ENCODE measurements at places on chromosomes 1 and 21.

- DNase-seq = no peak
These were observed 574.1 kb downstream of the LMO4 start for GRCh38 chr1:87902830-87903229.

DNA sequence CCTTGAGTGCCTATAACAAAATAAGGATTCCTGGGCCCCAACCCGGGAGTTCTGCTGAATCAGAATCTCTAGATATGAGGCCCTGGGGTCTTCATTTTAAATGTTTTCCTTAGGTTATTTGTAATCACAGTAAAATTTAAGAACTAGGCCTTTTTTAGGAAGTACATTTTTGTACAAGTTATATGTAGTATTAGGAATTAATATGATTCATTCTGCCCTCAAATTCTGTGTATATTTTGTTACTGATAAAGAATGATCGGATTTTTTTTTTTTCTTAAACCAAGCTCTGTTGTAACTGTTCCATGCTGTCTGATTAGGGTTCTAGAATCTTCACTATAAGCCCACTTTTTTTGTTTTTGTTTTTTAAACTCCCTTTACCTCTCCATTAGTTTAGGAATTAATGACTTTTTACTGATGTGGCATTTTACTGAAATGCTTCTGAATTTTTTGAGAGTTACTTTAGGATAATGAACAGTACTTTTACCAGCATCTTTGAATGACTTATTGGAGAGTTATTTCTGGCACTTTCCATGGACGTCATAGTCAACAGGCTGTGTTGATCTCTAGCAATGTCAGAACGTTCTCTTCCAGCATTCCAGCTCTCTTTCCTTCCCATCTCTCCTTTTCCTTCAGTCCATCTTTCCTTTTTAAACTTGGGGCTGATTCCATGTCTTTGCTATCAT, 48.3 kb downstream of the CLIC4 start:
- DNase-seq = no peak

- no peak for DNase-seq
These were observed 3.6 kb upstream of the PKN2 start for GRCh38 chr1:88680471-88680870.

DNA sequence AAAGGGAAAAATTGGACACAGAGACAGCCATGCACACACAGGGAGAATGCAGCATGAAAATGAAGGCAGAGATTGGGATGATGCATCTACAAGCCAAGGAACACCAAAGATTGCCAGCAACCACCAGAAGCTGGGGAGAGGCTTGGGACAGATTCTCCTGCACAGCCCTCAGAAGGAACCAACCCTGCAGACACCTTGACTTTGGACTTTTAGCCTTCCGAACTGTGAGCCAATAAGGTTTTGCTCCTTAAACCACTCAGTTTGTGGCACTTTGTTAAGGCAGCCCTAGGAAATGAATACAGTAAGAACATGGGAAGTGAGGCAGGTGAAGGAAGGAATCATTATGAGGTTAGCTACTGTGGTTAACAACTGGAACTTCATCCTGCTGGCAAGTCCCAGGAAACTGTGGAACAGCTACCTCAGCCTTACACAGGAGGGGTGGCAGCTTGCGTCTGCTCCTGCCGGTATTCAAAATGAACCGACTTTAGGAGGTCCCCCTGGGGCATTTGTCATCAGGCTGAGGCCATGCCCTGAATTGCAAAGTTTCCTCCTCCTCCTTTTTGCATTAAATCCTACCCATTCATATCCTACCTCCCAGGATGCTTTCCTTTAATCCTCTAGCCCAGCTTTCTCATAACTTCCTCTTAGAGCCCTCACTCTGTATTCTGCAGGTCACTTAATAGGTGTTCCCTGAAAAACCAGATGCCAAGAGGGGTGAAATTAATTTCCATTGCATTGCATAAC, 15.4 kb downstream of the CD247 start:
- DNase-seq = peak; percentile 45

- no peak for DNase-seq
These were observed 126.9 kb downstream of the COQ8A start for GRCh38 chr1:227066999-227067398.

GRCh38 chr21:44485254-44485793, 30.0 kb downstream of the LRRC3 start:
- peak; percentile 75 for DNase-seq

GRCh38 chr1:75115654-75116053, 18.5 kb upstream of the LHX8 start:
- no peak for DNase-seq

GRCh38 chr1:162550925-162551324, 10.6 kb upstream of the UAP1 start:
- no peak for DNase-seq

DNA sequence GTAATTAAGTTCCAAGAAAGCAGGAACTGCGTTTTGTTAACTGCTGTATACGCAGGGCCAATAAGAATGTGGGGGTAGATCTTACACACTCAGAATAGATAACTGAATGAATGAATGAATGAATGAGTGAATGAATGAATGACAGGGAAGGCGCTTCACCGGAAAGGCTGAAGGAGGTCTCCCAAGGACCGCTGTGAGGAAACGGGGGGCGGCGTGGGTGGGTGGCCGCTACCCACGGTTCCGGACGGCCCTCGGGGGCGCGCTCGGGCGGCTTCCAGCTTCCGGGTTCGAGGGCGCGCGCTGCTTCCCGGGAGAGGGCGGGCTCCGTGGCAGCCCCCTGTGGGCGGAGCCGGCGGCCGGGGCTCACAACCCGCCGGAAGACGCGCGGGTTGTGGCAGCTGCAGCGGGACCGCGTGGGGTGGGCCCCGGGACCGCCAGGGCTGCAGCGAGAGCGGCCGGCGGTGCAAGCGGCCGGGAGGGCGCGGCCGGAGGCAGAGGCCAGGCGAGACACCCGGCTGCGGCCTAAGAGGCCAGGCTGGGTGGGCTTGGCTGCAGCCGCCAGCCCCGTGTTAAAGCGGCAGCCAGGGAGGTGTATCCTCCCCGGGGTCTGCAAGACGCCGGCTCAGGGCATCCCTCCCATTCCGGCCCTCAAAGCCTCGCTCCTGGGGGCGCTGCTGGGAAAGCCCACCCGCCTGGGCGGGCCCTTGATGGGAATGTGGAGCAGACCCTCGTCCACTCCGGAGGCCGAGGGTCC, at the start of gene ZFP69:
Gene ZFP69 (plus strand): TSS at position 367 of the 754 bp plus-strand sequence. CDS start 2,072 bp downstream, outside the sequence.
- peak; percentile 86 for DNase-seq

DNA sequence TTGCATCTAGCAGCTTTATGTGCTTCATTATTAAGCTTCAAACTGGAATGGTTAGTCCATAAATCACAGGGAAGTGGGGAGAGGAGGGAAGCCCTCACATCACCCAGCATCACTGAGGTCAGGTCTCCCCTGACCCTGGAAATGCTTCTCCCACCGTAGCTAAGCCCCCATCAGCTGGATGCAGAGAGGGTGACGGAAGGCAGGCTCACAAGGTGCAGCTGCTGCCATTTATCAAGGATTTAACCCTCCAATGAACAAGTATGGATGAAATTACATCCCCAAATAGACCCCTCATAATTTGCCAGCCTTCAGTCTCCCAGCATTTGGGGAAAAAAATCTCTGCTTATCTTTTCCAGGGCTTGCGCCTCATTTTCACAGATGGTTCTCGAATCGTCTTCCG, 60.8 kb downstream of the PGM1 start:
- DNase-seq = no peak

GRCh38 chr1:96409087-96409486, 312.5 kb upstream of the PTBP2 start:
- DNase-seq = no peak

- DNase-seq = no peak
These were observed 15.8 kb downstream of the HSPG2 start for GRCh38 chr1:21921100-21921875.

DNA sequence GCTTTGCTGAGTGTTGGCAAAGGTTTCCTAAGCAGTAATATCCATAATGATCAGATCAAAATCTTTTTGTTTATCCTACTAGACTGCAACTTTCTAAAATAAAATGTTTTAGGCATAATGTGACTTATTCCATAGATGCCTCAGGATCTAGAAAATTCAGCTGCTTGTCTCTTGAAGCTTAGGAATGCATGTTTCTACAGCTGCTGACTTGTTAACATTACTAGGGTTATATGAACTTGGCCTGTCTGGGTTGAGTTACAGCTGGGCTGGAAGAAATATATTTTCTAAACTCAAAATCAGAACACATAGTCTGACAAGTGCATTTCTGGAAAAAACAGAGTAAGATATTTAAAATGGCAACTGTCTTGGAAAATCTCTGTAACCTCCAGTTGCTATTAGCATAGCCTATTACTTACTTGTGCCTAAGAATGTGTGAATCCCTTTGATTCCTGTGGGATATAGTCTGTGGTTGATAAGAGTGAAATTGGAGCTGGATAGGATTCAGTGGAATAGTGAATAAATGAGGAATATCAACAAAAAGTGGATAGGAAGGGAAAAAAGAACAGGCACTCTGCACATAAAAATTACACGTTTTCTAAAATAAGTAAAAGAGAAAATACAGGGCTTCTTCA, 61.2 kb downstream of the RGS4 start:
- no peak for DNase-seq

GRCh38 chr1:113479713-113480676, 89.7 kb downstream of the MAGI3 start:
- no peak for DNase-seq

GRCh38 chr1:25590096-25590824, 26.3 kb upstream of the MAN1C1 start:
- no peak for DNase-seq

- DNase-seq = no peak
These were observed 19.9 kb upstream of the EVI5 start for GRCh38 chr1:92804721-92805201.

- no peak for DNase-seq
These were observed 1.3 kb downstream of the AGRN start for GRCh38 chr1:1021010-1021919.

Data from activated CD8-positive, alpha-beta memory T cell treated with anti-CD3 and anti-CD28 coated beads, Interleukin-2, amount 50 U/mL, for 48 hours (primary cell).